ENCODE measurements at places on chromosomes 2 and 18.
A peak's percentile ranks its signal among the peaks of the same experiment; 100 is the strongest.

DNA sequence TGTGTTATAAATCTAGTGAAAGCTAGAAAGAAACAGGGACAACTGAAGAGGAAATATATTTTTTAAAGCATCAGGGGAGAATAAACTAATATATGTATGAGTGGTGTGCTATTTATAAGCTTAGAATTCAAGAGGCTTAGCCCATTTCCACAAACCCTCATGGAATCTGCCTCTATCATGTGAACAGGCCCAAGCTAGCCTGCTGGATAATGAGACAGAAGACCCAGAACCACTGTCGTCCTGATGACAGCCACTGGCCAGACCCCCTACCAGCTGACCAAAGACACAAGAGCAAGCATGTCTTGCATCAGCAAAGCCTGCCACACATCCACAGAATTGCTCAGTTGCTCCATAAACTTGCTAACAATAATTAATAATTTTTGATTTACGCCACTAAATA lies 382.3 kb upstream of the NXPH2 start:
- no peak for DNase-seq

GRCh38 chr2:152309352-152310214 lies 25.4 kb upstream of the FMNL2 start:
- no peak for DNase-seq

DNA sequence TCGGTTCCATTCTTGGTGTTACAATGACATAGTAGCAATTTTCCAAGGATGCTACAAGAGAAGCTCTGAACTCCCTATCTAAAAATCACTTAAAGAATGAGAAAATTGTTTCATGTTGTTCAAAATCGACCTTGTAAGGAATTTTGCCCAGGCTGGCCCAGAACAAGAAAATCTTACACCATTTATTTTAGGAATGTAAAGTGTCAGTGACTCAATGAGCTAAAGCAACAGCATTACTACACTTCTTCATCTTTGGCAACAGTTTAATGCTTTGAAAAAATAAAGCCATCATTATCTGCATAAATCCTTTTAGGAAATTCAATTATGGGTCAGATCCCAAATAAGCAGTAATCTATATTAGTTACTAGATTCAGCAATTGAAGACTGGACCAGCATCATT lies 38.6 kb downstream of the SLC25A12 start:
- no peak for DNase-seq

- DNase-seq: peak; percentile 39
Observed at GRCh38 chr18:12741351-12741750, 38.5 kb downstream of the PSMG2 start.

- no peak for DNase-seq
Observed at GRCh38 chr2:138424436-138425140, 77.0 kb upstream of the SPOPL start.

- DNase-seq: no peak
Observed at GRCh38 chr2:208674919-208675318, 268.3 kb downstream of the PTH2R start.

GRCh38 chr18:13236411-13236810 lies 17.9 kb downstream of the LDLRAD4 start:
- no peak for DNase-seq

- peak; percentile 45 for DNase-seq
Observed at GRCh38 chr18:58105888-58106260, 61.8 kb downstream of the NEDD4L start.

DNA sequence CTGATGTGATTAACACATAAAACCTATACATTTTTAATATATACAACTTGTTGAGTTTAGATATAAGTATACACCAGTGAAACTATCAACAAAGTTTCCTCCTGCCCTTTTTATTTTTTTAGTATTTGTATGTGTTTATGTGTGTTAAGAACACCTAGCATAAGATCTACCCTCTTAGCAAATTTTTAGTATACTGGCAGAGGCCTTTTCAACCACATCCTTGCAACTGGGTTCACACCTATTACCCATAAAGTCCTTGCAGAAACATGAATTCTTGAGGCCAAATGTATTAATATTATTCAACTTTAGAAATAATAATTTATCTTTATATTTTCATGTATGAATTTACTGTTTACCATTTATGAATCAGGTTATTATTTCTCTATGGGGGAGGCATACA lies 119.7 kb upstream of the CRIM1 start:
- no peak for DNase-seq

Measured in NCI-H2171 (cell line).